Vagina (tissue), 2 donors: ENCODE measurements at places on chromosomes 13 and 19.

GRCh38 chr19:2149980-2150793 is 1.2 kb downstream of the AP3D1 start:
- no peak for DNase-seq

- no peak for DNase-seq
These were observed 27.3 kb downstream of the C13orf46 start for GRCh38 chr13:113946409-113947181.

DNA sequence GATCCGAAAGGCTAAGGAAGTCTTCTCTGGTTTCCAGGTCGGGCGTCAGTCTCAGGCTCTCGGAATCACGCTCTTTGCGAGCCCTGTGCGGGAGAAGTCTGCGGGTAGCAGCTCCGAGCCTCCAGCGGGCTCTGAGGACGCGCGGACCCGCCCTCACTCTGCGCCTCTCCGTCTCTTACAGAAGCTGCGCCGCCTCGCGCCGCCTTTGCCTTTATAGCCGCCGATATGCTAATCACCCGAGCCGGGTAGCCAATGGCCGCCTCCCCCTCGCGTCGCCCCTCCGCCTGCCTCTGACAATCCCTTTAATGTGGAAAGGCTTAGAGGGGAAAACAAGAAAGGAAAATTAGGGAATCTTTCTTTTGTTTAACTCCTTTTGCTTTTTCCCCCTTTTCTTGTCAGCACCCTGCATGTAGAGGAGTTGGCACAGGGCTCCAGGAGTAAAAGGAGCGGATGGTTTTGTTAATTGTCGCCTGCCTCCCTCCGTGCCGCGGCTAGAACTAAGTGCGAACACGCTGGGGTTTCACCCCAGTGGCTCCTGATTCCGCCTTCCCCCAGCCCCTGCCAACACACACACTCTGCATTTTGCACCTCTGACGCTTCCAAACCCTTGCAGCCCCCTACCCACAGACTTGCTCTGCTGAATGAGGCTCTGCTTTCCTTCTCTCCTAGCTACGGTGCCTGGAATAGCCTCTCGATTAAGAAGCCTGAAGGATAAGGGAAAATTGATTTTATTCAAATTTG is at the start of gene PCDH8:
Gene PCDH8, minus strand, starts transcription at position 186 of the 741 bp plus-strand sequence. CDS start 204 bp downstream, outside the sequence.
- no peak for DNase-seq

DNA sequence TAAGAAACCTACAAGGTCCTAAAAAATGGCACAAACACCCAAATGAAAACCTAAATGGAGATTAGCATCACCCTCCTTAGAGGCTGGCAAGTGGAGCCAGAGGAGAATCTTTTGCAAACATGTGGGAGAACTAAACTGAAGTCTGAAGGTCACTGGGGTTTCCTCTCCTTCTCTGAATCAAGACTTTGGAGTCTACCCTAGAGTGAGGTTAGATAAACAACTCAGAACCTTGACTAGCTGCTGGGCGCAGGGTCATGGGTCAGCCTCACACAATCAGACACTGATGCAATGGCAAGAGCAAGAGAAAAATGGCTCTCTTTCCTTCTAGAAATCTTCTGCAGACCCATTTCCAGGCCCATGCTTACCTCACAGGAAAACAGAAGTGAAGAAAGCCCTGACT is 165.8 kb downstream of the KCTD12 start:
- DNase-seq, result no peak

DNA sequence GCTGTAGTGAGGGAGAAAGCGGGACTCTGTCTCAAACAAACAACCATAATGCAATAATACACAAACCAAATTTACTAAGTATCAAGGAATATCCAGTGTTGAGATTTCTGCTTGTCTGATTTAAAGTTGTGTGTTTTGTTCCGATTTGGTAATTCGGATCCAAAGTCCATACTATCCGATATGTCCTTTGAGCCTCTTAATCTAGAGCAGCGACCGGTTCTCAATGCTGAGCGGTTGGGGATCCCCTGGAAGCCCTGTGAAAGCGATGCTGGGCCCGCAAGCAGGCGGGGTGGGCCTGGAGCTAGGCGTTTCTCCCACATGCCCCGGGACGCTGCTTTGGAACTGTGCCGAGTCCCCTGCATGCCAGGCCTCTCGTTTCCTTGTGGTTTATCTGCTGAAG is 20.2 kb downstream of the C19orf44 start:
- no peak for DNase-seq

DNA sequence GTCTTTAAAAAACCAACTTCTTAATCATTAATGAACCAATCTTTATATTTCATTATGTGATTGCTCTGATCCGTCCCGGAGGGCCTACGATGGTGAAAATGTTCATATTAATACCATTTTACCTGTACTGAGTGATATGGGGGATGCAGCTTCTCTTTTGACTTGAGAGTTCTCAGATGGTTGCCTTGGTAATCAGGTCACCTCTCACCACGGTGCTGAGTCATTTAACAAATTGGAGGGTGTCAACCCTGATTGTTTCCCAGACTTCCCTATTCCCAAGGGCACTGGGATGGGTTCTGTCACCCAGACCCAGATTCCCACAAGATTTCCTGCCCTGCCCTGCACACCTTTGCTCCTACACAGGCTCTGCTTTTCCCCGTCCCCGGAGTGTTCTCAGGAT is 128.5 kb upstream of the TMTC4 start:
- DNase-seq, result no peak

DNA sequence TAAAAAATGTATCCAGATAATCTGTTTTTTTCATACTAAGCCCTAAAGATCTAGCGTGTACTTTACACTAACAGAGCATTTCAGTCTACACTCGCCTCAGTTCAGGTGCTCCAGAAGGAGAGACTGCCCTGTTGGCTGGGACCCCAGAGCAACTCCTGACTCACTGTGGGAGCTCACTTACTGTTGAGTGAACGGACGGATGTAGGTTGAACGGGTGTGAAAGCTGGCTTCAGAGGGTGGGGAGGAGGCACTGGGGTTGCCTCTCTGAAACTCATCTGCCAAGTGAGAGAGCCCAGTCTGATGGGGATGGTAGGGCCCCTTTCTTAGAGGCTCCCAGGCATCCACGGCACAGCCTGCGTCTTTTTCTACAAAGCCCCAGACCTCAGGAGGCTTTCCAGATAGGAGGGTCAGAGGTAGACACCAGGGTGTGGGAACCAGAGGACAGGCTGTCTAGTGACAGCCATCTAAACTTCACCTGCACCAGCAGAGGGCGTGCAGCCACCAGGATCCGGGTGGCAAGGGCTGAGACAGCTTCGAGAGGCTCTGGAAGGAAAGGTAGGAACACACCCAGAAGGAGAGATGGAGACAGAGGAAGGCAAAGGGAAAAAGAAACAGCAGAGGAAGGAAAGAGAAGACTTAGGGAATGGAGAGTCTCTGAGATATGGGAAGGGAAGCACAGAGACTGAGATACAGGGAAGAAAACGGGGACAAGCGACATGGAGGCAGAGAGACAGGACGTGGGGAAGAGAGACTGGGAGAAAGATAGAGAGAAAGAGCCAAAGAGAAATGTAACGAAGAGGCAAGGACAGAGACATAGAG is 3.7 kb downstream of the KASH5 start:
- no peak for DNase-seq

GRCh38 chr13:25908366-25908765 is 143.4 kb downstream of the SHISA2 start:
- no peak for DNase-seq

- DNase-seq, result no peak
These were observed at the start of gene ZNF177 for GRCh38 chr19:9362905-9363304. TSS of gene ZNF177 (plus strand) at chr19:9363013. CDS start at chr19:9378312, 15,299 bp downstream.

DNA sequence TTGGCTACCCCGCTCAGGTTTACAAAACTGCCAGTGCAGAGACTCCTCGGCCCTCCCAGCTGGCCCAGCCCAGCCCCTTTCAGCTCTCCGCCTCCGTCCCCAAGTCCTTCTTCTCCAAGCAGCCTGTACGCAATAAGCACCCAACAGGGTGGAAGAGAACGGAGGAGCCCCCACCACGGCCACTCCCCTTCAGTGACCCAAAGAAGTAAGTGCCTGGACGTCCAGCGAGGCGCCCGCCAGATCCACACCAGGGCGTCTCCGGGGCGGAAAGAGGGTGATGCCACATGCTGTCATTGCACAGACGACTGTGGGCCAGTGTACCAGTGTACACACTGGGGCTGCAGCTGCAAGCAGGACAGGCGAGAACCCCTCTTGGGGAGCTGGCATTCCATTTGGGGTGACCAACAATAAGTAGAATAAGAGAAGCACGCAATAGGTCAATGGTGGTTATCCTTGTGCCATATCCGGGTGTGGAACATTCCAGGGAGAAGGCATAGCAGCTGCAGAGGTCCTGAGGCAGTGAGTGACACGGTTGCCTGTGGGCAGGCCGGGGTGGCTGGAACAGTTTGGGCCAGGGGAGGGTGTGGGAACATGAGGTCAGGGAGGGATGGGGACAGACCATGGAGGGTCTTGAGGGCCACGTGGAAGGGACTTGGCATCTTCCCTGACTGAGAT is 41.3 kb downstream of the DPF1 start:
- no peak for DNase-seq

- no peak for DNase-seq
These were observed 53.3 kb downstream of the SOX21 start for GRCh38 chr13:94658926-94659597.

GRCh38 chr13:113649212-113649611 is 8.8 kb downstream of the ATP4B start:
- DNase-seq, result no peak

- peak; percentile 14 for DNase-seq
These were observed 25.3 kb upstream of the MEDAG start for GRCh38 chr13:30880856-30881155.

DNA sequence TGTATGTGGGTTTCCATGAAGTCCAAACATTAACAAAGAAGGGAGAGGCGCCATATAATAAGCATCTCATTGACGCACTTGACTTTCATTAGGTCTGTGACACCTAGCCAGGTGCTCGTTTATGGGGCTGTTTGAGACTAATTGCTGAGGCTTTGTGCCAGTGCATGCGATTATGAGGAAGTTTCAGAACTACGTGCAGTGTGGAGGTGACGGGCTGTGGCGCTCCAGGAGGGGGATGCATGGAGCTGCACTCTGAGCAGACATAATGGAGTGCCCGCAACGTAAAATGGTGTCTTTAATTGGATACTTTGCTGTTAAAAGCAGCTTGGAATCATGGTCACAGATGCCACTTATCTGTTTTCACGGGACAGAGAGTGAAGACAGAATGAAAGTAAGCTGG is 223.2 kb downstream of the FGF9 start:
- DNase-seq, result no peak

GRCh38 chr13:106210324-106210723 is 325.1 kb downstream of the EFNB2 start:
- no peak for DNase-seq

- DNase-seq, result no peak
These were observed 629.1 kb downstream of the LIG4 start for GRCh38 chr13:107586216-107586615.

DNA sequence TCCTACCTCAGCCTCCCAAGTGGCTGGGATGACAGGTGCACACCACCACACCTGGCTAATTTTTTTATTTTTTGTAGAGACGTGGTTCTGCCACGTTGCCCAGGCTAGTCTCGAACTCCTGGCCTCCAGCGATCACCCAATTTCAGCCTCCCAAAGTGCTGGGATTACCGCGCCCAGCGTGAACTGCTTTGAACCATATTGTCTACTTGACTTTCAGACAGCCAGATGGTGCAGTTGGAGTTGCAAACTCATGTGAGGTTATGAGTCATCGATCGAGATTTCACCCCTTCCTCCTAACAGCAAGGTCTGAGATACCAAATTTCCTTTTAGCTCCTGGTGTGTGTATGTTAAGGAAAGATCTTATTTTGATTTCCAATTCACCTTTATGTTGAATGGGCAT is 2.7 kb downstream of the SLC27A1 start:
- DNase-seq, result no peak

DNA sequence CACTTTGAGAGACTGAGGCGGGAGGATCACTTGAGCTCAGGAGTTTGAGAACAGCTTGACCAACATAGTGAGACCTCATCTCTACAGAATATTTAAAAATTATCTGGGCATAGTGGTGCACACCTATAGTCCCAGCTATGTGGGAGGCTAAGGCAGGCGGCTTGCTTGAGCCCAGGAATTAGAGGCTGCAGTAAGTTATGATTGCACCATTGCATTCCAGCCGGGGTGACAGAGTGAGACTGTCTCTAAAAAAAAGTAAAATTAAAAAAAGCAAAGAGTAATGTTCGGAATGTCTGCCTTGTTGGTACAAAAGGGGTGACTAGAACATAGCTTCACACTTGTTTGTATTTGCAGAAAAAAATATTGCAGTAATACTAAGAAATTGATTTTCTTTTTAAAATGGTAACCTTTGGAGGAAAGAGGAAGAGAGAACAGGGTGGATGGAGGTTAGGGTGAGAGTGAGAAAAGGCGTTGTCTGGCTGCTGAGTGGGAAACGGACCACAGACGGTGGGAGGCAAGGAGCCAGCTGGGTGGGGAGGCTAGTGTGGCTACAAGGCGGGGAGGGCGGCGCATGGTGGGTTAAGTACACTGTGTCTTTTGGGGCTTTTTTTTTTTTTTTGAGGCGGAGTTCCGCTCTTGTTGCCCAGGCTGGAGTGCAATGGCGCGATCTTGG is 10.2 kb downstream of the PPP1R14A start:
- no peak for DNase-seq

DNA sequence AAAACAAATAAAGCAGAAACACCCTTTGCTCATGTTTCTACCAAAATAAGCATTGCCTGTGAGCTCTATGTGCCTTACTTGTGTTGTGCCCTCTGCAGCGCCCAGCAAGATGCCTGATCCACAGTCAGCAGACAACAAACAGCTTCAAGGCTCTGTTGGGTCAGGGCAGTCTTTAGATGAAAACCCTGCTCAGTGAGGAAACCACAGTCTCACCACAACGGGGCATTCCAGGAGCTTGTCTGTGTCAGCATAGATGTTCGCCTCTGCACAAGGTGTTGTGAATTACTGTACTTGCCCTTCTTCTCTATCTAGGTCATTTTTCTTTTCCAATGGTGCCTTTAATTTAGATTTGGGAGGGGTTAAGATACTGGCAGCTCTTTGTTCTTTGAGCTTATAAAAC is 251.9 kb downstream of the COL4A1 start:
- DNase-seq, result no peak

DNA sequence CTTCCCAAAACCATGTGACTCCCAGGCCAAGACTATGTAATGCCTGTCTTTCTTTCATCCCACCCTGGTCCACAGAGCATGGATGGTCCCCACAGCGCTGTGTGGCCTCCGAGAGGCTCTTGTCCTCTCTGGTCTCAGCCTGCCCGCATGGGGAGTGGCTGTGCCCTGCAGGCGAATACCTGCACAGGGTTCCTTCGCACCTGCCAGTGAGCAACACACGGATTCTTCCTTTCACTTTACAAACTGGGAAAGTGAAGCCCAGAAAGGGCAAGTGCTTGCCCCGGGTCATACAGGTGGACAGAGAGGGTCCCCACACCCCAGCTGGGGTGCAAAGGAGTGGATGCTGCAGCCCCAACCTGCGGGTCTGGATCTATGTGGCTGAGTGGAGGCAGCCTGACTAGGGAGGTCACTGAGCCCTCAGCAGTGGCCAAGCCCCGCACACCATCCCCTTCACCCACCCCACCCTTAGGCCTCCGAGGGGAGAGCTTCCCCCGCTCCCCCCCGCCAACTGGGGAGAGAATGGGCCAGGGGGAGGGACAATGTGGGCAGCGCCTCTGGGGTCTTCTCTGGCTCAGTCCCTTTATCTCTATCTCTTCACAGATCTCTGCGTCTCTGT is 747 bp upstream of the MARK4 start:
- no peak for DNase-seq
